Stimulated activated CD8-positive, alpha-beta memory T cell treated with anti-CD3 and anti-CD28 coated beads, Interleukin-7, amount 100 ng/mL, for 1 hour (primary cell): ENCODE measurements at places on chromosomes 12 and 14.

DNA sequence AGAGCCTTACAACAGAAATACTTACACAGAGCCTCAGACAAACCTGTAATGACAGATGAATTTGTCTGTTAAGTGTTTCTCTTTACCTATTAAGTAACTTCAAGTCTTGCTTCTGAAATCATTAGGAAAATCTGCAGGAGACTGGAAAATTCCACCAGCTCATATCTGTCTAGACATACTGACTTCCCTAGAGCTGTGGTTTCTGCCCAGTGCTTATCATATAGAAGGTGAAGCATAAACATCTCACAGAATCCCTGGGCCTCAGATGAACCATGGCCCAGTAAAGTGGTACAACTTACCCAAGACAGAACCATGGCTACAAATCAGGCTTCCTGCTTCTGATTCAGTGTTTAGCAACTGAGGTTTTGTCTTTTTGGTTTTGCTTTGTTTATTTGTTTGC lies 91.6 kb downstream of the EGLN3 start:
- DNase-seq, result no peak

- DNase-seq, result no peak
These were observed 71.3 kb downstream of the PHLDA1 start for GRCh38 chr12:75960086-75960910.

DNA sequence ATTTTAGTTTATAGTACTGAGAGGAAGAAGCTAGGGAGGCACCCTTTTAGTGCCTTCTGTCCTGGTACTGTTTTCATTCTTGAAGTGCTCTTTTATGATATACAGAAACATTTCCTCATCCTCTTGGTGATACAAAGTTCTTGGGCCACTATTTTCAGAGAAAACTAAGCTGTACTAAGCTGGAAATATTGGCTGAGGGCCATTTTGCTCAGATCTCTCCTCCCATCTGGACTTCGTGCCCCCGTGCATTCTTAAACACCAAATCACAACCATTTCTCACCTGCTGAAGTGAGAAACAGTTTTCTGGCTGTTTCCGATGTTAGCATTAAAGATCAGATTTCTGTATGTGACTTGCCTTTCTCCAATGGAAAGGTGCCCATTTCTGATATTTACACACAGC lies 158.9 kb downstream of the FBXL14 start:
- DNase-seq, result no peak

DNA sequence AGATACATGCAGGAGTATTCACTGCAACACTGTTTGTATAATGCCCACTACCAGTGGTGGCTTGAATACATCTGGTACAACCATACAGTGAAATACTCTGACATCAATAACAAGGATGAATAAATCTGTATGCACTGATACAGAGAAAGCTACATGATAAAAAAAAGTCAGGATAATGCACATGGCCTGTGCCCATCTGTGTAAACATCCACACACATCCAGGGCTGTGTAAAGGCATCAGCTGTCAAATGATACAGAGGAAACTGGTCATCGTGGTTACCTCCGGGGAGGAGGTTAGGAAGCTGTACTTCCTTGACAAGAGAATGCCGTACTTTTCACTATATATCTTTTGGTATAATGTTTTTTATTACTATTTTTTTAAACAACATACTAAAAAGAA lies 176.6 kb downstream of the FOXN3 start:
- DNase-seq, result no peak

GRCh38 chr12:40248034-40248433 lies 23.2 kb downstream of the LRRK2 start:
- DNase-seq, result no peak

DNA sequence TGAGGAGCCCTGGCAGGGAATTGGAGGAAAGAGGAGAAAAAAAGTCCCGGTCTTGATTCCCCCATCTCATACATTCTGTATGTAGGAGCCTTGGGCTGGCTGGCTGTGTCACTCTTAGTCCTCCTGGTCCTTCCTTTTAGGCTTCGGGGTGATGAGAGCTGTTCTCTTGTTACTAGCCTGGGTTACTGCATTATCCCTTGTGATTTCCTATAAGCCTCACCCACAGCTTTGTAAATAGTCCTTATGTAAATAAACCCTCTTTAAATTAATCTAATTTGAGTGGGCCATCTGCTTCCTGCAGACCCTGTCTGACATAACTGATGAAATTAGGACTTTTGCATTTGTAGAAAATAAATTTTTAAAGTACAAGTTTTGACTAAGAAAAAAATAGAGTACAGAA lies 19.2 kb downstream of the DNM1L start:
- DNase-seq, result no peak

- DNase-seq, result no peak
These were observed 27.7 kb upstream of the JDP2 start for GRCh38 chr14:75399843-75400775.

GRCh38 chr12:101204602-101205304 lies 5.3 kb downstream of the SLC5A8 start:
- DNase-seq, result no peak
